ENCODE measurements at places on chromosomes 5 and 9.

DNA sequence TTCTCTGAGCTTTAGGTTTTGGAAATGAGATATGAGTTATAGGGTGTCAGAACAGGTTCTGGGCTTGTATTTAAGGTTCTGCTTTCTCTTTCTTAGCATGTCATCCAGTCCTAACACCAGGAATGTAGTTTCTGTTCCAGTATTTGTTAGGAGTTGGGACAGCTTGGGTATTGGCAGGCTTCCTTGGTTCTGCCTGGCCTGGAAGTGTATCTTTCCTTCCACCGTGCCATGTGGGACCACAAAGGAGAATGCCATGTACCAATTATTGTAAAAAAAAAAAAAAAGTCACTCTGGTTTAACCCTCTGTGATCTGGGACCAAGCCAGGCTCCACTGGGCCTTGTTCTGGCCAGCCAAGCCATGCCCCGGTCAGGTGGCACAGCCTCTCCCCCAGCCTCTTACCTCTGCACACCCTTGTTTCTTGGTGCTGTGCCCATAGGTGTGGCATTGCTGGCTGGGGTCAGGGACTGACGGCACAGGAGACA, 47.8 kb downstream of the ARHGAP26 start:
- DNase-seq: no peak
- no peak overlapping the region for H3K4me3 ChIP-seq
- peaks cover 9% of the 10 kb centered on the region for H3K36me3 ChIP-seq
- no peak overlapping the region for H3K27ac ChIP-seq
- peaks cover 16% of the 10 kb centered on the region for H3K4me1 ChIP-seq
- peaks cover 3% of the 10 kb centered on the region for H3K27me3 ChIP-seq

DNA sequence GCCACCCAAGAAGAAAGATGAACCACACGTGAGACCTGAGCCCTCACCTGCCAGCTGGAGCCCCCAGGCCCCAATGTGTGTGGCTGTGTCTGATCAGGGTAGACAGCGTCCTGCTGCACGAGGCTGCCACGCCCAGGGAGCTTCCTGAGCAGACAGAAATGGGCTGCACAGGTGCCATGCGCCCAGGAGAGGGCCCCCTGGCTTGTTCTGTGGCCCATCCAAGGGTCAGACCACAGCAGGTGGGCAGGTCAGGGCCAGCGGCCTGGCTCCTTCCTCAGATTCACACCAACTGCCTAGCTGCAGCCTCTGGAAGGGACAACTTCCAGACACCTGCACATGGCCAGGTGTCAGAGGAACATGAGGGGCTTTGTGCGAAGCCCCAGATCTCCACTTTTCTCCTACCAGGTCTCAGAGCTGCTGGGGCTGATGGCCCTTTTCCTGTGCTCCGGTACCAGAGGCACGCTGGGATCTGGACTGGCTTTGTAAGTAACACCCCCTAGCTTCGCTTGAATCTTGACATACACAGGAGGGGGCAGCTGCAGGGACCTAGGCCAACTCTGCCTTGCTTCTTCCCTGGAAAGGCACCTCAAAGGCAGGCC, 10.8 kb downstream of the SARDH start:
- no peak overlapping the region for H3K27ac ChIP-seq
- peaks cover 24% of the 10 kb centered on the region for H3K27me3 ChIP-seq
- DNase-seq: no peak
- H3K4me3 ChIP-seq: peak overlapping the region; percentile 22
- H3K4me1 ChIP-seq: peaks cover 11% of the 10 kb centered on the region

DNA sequence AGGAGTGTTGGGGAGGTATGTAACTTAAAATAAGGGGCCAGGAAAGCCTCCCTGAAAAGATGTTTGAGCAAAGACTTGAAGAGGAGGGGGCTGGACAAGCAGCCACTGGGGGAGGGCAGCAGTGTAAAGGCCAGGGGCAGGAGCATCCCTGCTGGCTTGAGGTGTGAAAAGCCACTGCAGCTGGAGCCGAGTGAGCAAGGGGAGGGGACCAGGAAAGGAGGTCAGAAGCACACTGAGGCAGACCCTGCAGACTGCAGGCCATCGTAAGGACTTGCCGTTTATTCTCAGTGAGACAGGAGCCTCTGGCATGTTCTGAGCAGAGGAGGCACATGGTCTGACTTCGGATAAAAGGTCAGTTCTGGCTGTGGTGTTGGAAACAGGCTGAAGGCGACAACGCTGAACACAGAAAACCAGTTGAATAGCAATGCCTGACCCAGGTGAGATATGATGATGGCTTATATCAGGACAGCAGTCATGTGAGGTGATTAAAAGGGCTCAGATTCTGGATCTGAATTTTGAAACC, 10.2 kb upstream of the ERGIC1 start:
- peaks cover 6% of the 10 kb centered on the region for H3K36me3 ChIP-seq
- H3K27ac ChIP-seq: no peak overlapping the region
- no peak for DNase-seq

GRCh38 chr5:180286-180918, 10.9 kb upstream of the LRRC14B start:
- no peak overlapping the region for H3K4me3 ChIP-seq
- peaks cover 8% of the 10 kb centered on the region for H3K27me3 ChIP-seq
- no peak overlapping the region for H3K27ac ChIP-seq

DNA sequence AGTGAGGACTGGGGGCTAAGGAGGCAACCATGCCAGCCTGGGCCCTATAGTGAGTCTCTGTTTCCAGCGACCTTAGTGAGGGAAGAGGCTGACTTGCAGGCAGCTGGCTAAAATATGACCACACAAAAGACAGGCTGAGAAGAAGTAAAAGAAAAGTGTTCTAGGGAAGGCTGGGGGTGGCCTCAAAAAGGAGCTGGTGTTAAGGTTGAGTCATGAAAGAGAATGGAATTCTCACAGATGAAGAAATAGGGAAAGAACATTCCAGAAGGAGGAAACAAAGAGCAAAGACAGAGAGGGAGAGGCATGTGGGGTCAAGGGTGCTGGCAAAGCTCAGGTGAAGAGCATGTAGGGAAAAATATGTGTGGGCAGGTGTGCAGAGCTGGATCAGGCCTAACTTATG, 302.7 kb upstream of the RFX3 start:
- no peak overlapping the region for H3K4me3 ChIP-seq
- peaks cover 3% of the 10 kb centered on the region for H3K27me3 ChIP-seq
- H3K27ac ChIP-seq: no peak overlapping the region
- H3K4me1 ChIP-seq: no peaks in the 10 kb centered on the region
